ENCODE measurements at places on chromosomes 2 and 18. TPM values are rescaled to one million over a fixed set of nuclear protein-coding genes. Genes with fewer than 3 reads are reported as not detected.

EPAS1 gene
- 202 TPM for polyA plus RNA-seq

TUBA4B gene
- polyA plus RNA-seq, result not detected

B3GNT7 gene
- polyA plus RNA-seq, result 3.3 TPM

ANKRD29 gene
- 0.92 TPM for polyA plus RNA-seq

BMP10 gene
- 0.45 TPM for polyA plus RNA-seq
